Activated T-helper 1 cell treated with Interleukin-2 at 50 U/mL for 16 hours (primary cell): ENCODE measurements at places on chromosomes 5 and 9.

- DNase-seq: no peak
Observed at GRCh38 chr9:16062542-16063240, 509.8 kb downstream of the CCDC171 start.

GRCh38 chr9:126536131-126536530 lies 77.6 kb upstream of the LMX1B start:
- DNase-seq: no peak

DNA sequence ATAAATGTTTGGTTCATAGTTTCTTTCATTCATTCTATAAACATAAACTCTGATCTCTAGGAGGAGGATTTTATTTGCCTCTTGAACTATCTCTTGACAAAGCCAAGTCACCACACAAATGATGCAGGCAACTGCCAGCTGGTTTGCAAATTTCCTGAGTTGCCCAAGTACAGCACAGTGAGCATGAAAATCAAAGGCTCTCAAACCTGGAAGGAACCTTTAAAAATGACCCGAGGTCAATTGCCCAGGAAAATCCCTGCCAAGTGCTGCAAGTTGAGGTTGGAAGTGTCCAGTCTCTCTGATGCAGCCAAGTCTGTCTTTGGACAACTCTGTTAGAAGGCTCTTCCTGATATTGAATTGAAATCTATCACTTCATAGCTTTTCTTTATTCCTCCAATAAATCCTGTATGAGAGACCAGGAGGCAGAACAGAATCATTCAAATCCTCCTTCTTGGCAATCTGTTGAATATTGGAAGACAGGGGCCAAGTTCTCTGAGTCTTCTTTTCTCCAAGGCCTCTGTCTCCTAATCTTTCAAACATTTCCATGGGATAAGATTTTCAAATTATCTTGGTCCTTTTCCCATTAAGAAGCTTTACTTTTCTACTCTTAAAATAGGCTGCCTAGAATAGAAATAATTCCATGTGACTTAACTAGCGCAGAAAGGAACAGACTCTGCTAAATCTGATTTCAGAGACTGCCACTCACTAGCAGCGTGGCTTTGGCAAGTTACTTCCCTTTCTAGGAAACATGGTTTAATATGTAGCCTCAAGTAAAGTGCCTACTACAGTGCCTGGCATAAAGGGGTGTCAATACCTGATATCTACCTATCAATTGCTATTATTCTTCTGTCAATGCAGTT lies 159.2 kb downstream of the SNX18 start:
- no peak for DNase-seq

GRCh38 chr5:77029376-77029885 lies 773 bp upstream of the AGGF1 start:
- no peak for DNase-seq

DNA sequence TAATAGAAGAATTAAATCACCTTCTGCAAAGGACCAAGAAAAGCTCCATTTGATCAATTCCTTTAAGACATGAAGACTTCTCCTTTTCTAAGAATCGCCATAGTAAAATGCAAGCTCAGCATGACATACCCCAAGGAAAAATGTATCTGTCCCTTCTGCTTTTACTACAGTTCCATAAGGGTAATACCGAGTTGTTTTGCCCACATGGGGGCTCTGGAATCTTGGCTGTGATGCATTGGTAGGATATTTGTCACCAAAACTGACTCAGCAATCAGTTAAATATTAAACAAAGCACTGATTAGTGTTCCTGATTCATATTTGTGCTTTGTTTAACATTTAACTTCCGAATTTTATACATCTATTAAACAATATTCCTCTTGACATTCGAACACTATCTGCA lies 24.3 kb upstream of the KCNIP1 start:
- DNase-seq: no peak

GRCh38 chr9:69089491-69089890 lies 53.9 kb downstream of the FXN start:
- DNase-seq: no peak

DNA sequence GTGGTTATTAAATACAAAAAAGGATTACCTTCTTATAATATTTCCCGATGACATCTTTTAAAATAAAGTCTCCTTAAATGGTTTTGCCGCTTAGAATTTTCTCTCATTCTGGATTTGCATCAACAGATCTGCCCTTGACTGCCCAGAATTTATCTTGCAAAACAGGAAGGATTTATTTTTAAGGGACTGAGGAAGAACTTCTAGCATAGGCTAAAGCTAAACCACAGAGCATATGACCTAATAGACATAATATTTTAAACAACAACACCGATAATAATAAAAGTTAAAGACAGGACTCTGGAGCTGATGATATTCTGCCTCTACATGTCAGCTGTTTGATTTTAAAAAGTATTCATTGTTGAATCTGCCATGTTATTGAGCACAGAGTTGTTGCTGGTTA lies 145.3 kb upstream of the ADCY2 start:
- DNase-seq: no peak

- DNase-seq: no peak
Observed at GRCh38 chr5:63953217-63953616, 9.0 kb downstream of the HTR1A start.

- DNase-seq: no peak
Observed at GRCh38 chr5:173268750-173269432, 33.9 kb upstream of the NKX2-5 start.

DNA sequence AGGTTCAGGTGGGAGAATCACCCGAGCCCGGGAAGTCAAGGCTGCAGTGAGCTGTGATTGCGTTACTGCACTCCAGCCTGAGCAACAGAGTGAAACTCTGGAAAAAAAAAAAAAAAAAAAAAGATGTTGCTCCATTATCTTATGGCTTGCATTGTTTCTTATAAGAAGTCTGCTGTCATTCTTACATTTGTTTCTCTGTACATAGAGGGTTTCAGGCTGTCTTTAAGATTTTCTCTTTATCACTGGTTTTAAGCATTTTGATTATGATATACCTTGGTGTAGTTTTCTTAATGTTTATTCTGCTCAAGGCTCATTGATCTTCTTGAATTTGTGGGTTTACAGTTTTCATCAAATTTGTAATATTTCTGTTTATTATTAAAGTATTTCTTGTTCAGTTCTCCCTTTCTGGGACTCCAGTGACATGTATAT lies 35.2 kb downstream of the MVB12B start:
- no peak for DNase-seq

DNA sequence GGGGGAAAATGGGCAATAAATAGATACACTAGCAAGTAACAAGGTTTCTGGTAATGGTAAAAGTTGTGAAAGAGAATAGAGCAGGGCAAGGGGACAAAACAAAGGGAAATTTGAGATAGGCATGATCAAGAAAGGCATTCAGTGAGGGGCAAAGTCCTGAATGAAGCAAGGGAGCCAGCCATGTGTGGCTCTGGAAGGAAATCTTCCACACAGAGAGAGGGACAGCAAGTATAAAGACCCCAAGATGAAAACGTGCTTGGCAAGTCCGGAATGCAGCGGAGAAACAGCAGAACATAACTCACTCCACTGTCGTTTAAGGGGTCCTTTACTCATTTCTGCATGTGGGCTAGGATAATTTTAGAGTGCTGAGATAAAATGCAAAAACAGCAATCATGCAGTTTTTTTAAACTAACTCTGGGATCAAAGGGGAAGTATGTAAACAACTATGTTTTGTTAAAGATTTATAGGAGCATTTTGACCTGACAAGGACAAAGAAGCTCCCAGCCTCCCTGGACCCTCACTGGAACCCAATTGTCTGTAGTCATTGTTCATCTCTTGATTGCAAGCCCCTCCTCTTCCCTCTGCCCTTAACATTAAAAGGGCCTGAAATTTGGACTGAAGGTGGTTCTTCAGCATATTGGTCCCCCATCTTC lies 22.9 kb upstream of the AOPEP start:
- no peak for DNase-seq

DNA sequence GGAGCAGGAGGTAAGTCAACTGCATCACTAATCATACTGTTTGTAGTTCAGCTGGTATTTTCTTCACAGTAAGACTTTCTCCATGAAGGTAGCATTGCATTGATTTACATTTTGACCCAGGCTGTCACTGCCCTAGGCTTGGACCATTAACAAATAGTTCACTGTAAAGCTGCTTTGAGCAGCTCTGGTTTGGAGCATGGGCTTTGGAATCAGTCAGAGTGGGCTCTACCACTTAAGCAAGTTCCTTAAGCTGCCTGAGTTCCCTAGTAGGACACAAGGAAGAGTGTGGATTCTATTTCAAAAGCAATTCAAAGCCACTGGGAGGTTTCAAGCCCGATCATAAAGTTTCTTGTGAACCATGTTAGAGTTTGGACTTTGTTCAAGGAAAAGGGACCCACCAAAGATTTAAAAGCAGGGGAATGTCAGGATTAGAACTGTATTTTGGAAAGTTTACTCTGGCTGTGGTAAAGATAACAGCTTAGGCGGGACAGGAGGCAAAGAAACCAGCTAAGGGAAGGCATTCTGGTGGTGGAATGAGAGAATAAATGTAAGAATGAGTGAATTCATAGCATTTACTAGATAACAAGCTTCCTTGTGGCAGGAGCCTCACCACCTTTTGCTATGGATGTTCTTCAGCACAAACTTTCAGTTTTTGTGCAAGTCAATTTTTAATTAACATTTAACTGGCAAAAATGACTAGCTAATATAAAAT lies 12.3 kb upstream of the PANK3 start:
- no peak for DNase-seq

DNA sequence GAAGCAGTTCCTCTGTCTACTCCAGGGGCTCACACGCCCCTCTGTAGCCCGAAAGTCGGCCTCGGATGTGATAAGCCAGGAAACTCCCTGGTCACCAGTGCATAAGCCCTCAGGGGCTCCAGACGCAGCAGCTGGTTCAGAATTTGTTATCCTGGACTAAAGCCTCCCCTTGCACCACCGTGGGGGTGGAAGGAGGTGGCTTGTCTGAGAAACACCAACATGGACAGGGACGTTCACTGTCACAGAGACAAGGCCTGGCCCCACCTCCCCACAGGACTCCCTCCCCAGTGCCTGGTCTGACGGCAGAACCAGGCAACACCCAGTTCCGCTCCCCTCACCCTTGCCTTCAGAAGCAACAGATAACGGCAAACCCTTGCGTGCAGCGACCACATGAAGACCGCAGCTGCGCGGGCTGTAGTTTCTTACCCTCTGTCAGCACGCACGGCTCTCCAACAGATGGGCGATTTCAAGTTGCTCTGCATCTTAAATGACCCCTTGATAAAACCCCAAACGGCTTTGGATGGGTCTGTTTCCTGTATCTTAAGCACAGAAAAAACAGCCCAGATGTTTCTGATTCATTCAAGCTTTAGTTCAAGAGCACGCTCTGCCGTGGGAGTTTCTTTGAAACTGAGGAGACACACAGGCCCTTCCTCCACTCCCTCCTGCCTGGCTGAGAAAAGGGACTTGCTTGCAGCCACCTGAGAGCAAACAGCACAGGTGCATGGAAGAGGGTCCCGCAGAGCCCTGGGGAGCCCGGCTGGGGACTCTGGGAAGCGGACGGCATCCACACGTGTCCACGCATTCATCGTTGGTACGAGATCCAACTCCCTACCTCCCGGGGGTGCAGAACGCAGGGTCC lies 44.7 kb upstream of the NKD2 start:
- DNase-seq: no peak

DNA sequence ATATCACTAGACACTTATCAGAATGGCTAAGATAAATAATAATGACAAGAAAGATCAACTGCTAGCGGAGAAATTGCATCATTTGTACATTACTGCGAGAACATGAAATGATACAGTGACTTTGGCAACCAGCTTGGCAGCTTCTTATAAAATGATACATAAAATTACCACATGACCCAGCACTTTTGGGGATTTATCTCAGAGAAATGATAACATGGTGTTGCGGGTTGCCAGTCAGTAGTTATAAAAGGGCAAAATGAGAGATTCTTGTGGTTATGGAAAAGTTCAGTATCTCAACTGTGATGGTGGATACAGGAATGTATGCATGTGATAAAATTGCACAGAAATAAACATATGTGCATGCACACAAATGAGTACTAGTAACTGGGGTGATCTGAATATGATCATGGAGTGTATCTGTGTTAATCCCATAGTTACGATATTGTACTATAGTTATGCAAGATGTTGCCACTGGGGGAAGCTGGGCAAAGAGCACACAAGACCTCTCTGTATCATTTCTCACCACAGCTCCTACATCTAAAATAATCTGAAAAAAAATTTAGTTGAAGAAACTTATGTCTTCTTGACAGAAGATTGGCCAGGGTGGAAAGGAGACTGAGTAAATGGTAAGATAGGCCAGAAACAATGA lies 128.9 kb downstream of the NXNL2 start:
- no peak for DNase-seq

DNA sequence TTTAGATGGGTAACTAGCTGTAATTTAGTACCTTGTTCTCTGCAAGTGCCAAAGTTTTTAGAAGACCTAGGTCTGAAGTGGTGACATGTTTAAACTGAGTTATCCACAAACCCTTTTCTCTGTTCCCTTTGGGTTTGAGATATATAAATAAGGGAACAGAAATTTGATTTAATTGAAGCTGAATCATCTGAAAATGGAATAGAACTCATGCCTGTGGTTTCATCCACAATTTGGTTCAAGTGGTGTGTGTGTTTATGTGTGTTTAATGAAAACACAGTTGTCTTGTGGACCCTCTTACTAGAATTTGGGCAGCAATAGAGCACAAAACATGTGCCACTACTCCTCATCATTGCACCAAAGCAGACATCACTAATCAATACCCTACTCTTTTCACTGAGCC lies 216.9 kb downstream of the GLIS3 start:
- DNase-seq: no peak

DNA sequence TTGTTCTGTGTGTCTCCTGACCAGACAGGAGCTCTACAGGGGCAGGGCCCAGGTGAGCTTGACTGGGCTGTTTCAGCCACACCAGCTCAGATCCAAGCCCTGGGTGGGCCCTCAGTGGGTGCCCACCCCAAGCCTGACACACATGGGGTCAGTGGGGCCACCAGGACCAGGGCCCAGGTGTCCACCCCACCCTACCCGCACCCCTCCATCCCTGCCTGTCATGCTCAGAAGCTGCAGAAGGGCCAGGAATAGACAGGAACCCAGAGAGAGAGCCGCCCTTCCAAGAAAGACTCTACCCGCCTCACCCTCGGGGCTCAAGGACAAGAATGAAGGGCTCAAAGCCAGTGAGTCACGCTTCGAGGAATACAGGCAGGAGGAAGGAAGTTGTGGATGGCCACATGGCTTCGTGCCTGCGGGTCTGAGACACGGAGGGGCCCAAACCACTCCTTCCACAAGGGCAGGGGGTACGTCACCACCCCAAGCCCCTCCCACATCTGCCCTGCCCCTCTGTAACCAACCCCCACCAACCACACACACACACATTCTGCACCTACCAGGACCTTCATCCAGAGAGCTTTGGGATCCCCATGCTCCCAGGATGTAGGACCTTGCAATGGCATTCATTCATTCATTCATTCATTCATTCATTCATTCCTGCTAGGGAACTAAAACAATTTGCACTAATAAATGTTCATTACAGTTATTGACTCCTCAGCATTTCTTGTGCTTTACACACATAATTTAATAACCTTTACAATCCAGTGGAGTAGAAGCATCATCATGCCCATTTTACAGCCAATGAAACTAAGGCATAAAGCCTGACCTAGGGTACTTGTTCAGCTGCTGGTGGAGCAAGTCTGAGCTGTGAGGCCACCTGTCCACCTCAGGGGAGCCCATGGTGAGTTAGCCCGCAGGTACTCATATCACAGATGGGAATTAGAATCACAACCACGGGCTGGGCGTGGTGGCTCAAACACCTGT lies 55.9 kb upstream of the STXBP1 start:
- peak; percentile 63 for DNase-seq
